ENCODE measurements at places on chromosomes 1 and 21. TPM values are rescaled to one million over a fixed set of nuclear protein-coding genes. Genes with fewer than 3 reads are reported as not detected.

The FMO3 gene
- total RNA-seq = 0.23 TPM

The SYPL2 gene
- 1.3 TPM for total RNA-seq

The SLAMF9 gene
- not detected for total RNA-seq

The AMIGO1 gene
- total RNA-seq = 13.2 TPM

The EFNA1 gene
- 85.1 TPM for total RNA-seq

The IVL gene
- 0.46 TPM for total RNA-seq

- no peaks in the 10 kb centered on the region for H3K36me3 ChIP-seq
- no peaks in the 10 kb centered on the region for H3K27me3 ChIP-seq
- no peak for DNase-seq
- no peak overlapping the region for H3K4me3 ChIP-seq
- H3K4me1 ChIP-seq = no peaks in the 10 kb centered on the region
Measured at GRCh38 chr1:217435204-217435603, 195.7 kb downstream of the GPATCH2 start.

GRCh38 chr1:242522996-242523718 is 1.3 kb downstream of the PLD5 start:
- H3K36me3 ChIP-seq = no peaks in the 10 kb centered on the region
- no peaks in the 10 kb centered on the region for H3K27me3 ChIP-seq

DNA sequence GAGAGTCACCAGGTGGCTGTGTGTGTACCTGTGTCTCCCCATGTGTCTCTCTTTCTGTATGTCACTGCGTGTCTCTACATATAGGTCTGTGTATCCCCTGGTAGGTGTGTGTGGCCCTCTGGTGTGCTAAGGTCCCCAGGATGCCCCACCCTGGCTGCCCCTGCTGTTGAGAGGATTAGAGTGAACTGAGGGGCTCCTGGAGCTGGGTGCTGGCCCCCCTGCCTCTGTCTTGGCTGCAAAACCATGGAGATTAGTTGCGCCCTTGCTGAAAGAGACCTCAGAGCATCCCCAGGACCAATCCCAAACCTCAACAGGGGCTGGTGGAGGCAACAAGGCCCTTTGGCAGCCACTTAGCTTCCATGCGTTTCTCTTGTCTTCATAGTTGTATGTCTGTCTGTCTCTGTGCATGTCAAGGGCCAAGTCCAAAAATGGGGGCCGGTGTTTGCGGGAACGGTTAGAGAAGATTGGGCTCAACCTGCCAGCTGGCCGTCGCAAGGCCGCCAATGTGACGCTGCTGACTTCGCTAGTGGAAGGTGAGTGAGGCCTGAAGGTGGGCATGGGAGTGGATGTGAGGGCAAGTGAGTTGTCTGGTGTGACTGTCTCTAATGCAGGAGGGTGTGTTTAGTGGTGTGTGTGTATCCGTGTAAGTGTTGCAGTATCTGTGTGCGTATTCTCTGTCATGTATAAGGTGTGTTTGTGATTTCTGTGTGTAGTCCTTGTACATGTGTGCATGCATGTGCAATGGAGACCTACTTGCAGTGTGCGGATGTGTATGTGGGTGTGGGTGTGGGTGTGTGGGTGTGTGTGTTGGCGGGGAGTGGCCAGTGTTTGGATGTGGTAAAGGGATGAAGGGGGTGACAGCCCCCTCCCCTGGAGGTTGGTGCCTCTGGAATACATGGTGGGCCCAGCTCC is 16.7 kb downstream of the TFAP2E start:
- DNase-seq = no peak
- no peaks in the 10 kb centered on the region for H3K36me3 ChIP-seq
- H3K4me1 ChIP-seq = no peaks in the 10 kb centered on the region
- H3K4me3 ChIP-seq = no peak overlapping the region
- H3K27me3 ChIP-seq = no peaks in the 10 kb centered on the region

- no peak overlapping the region for H3K27ac ChIP-seq
- no peak for DNase-seq
- no peaks in the 10 kb centered on the region for H3K27me3 ChIP-seq
- H3K36me3 ChIP-seq = no peaks in the 10 kb centered on the region
- H3K4me1 ChIP-seq = peaks cover 3% of the 10 kb centered on the region
Measured at GRCh38 chr21:40402884-40403582, 443.9 kb downstream of the DSCAM start.

DNA sequence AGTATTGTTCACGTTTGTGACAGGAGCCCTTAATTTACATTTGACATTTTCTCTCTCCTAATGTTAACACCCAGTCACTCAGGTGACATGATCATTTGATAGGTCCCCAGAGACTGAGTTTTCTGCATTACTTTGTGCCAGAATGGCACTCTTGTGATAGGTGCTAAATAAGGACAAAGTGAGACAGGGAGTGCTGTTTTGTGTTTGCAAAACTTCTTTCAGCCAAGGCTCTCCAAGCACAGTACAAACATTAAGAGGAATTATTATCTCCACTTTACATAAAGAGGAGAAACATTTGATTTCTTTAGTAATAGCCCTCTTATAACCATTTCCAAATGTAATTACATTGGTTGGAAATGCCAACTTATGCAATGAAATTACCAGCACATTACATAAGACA is 355.2 kb downstream of the NTNG1 start:
- H3K27me3 ChIP-seq = no peaks in the 10 kb centered on the region
- no peaks in the 10 kb centered on the region for H3K4me1 ChIP-seq
- H3K4me3 ChIP-seq = no peak overlapping the region
- H3K36me3 ChIP-seq = no peaks in the 10 kb centered on the region
- H3K27ac ChIP-seq = no peak overlapping the region
- no peak for DNase-seq

DNA sequence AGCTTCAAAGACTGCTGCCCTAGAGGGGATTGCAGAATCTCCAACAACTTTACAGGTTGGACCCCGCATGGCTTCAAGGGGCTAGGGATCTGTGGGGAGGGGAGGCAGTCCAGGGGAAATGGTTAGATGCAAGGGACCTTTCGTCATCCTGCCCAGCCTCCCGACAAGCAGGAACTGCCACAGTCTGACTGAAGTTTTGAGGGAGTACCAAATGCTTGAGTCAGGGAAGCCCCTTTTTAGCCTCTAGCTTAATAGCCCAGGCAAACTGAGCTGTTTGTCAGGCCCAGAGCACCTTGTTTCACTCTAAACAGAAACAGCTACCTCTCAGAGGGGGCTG is 1.1 kb downstream of the TOR3A start:
- H3K4me3 ChIP-seq = peak overlapping the region; percentile 80
- H3K36me3 ChIP-seq = peaks cover 4% of the 10 kb centered on the region
- H3K27ac ChIP-seq = no peak overlapping the region
- H3K27me3 ChIP-seq = no peaks in the 10 kb centered on the region

DNA sequence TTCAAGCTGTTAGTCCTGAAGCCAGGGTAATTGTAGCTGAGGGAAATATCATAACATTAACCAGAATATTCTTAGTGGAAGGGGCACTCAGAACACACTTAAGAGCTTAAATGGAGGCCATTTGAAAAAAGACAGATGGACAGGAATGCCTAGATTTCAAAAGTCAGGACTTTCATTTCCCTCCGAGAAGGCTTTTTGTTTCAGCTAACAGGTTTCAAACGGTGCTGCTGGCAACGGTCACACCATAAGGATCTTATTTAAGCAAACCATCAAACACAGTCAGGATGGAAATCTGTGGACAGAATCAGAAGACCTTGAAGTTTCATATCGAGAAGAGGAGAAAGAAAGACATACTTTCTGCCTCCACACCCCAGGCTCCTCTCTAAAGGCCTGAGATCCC is 70.1 kb downstream of the SLC66A1 start:
- no peaks in the 10 kb centered on the region for H3K27me3 ChIP-seq
- DNase-seq = no peak
- H3K27ac ChIP-seq = no peak overlapping the region

- no peak for DNase-seq
- no peak overlapping the region for H3K27ac ChIP-seq
- no peaks in the 10 kb centered on the region for H3K27me3 ChIP-seq
- peaks cover 7% of the 10 kb centered on the region for H3K4me1 ChIP-seq
Measured at GRCh38 chr21:43816611-43817071, 27.3 kb downstream of the RRP1 start.

GRCh38 chr21:34809822-34810221 is 141.0 kb downstream of the CLIC6 start:
- no peak overlapping the region for H3K4me3 ChIP-seq
- no peaks in the 10 kb centered on the region for H3K36me3 ChIP-seq
- no peak for DNase-seq

DNA sequence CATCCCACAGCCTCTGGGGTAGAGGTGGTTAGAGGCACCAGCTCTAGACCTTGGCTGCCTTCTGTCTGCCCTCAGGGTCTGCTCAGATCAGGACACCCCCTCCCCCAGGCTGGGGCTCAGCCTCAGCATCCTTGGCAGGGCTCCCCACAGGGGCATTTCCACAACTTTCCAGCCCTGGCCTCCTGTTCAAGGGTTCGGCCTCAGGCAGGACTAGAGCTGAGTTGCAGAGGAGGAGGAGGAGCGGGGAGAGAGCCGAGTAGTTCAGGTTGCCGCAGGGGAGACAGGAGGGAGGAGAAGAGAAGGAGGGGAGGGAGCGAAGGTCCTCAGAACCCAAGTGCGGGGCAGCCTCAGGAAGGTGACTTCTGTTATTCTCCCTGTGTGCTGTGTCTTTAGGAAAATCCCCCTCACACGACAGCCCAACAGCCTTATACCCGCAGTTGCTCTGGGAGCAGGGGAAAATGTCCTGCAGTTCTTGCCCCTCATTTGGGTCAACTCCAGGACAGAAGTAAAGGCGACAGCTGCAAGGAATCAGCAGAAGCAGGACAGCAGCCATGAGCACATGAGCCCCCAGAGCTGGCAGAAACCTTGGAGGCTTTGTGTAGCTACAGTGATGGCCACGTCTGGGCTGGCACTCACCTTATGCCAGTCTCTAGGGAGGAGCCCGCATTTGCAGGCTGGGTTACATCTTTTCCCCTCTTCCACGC is 46.5 kb upstream of the TENT5B start:
- H3K27ac ChIP-seq = no peak overlapping the region
- H3K4me3 ChIP-seq = no peak overlapping the region

- no peaks in the 10 kb centered on the region for H3K4me1 ChIP-seq
- no peaks in the 10 kb centered on the region for H3K36me3 ChIP-seq
- DNase-seq = no peak
- H3K27me3 ChIP-seq = no peaks in the 10 kb centered on the region
- H3K27ac ChIP-seq = no peak overlapping the region
Measured at GRCh38 chr1:224565611-224566406, 50.3 kb upstream of the CNIH3 start.

DNA sequence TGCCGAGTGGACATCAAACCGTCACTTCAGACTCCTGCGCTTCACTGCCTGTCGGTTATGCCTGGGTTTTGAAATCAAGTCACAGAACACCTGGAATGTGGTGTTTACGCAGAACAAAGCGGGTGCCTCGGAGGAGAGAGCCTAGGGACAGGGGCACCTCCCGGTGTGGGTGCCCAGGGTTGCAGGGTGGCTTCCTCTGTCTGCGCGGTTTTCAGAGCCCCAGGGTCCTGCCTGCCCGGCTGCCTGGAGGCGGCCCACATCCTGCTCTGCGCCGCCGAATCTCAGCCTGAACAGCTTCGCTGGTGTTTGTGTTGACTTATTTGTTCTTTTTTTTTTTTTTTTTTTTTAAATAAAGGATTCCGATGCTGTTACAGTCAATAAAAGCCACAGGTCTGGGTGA is 113.5 kb upstream of the COL6A1 start:
- no peaks in the 10 kb centered on the region for H3K36me3 ChIP-seq
- no peak overlapping the region for H3K4me3 ChIP-seq
- H3K27ac ChIP-seq = no peak overlapping the region
- no peaks in the 10 kb centered on the region for H3K27me3 ChIP-seq
- DNase-seq = no peak

DNA sequence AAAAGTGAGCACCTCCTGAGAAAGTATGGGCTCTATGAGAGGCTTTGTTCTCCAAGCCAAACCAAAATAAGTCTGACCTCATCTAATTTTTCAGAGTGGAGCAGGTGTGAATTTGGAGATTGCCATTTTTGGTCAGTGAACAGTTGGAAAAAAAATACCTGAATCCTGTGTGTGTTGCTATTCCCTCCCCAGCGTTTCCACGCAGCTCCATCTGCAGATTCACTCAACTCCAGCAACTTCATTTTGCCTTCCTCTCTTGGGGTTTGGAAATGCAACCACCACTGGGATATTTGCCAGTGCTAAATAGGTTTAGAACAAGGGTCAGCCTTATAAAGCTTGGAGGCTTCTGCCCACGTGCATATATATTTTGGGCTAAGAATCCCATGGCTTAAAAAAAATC is 11.2 kb downstream of the CASQ2 start:
- H3K36me3 ChIP-seq = no peaks in the 10 kb centered on the region
- H3K4me3 ChIP-seq = no peak overlapping the region
- DNase-seq = no peak

GRCh38 chr1:54991939-54992338 is 6.8 kb upstream of the BSND start:
- H3K4me3 ChIP-seq = no peak overlapping the region
- no peak overlapping the region for H3K27ac ChIP-seq
- no peaks in the 10 kb centered on the region for H3K27me3 ChIP-seq
- DNase-seq = no peak
- H3K36me3 ChIP-seq = no peaks in the 10 kb centered on the region

GRCh38 chr1:7375329-7375728 is 395.8 kb upstream of the VAMP3 start:
- no peaks in the 10 kb centered on the region for H3K4me1 ChIP-seq
- H3K27ac ChIP-seq = no peak overlapping the region
- no peaks in the 10 kb centered on the region for H3K36me3 ChIP-seq
- no peaks in the 10 kb centered on the region for H3K27me3 ChIP-seq

DNA sequence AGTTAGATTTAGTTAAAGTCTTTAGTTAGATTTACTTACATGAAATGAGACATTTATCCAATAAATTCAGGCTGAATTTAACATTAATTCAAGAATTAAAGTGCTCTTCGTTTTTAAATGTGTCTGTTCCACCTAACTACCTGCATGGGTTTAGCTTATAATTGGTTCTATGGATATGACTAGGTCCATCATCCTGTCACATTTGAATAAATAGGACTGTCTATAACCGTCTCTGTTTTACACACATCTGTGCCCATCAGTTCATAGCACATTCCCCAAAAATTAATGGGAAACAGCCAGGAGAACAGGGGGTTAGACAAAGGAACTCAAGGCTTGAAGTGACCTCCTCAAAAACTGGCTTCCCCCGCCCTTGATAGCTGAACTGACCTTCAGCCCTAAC is 219.6 kb downstream of the MRPL39 start:
- no peaks in the 10 kb centered on the region for H3K27me3 ChIP-seq
- DNase-seq = no peak
- H3K4me1 ChIP-seq = no peaks in the 10 kb centered on the region
- no peak overlapping the region for H3K27ac ChIP-seq

DNA sequence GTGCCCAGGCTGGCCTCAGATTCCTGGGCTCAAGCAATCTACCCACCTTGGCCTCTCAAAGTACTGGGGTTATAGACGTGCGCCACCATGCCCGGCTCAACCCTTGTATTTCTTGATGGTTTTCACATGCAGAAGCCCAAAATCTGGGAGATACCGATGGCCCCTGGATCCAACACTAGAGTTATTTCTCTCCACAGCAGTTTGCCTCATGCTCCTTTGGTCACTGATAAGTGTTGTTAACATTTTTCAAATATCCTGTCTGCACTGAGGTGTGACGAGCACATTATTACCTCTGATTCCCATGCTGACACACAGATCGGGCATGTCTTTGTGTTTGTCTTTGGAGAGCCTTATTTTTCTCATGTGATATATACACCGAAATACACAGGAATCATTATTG is 107.0 kb downstream of the KIF26B start:
- H3K27me3 ChIP-seq = no peaks in the 10 kb centered on the region
- H3K4me3 ChIP-seq = no peak overlapping the region
- peaks cover 3% of the 10 kb centered on the region for H3K4me1 ChIP-seq
- no peak overlapping the region for H3K27ac ChIP-seq
- no peak for DNase-seq

Measured in prostate gland (tissue), 2 donors.